ENCODE measurements at places on chromosomes 7 and 10.
A peak's percentile ranks its signal among the peaks of the same experiment; 100 is the strongest.

DNA sequence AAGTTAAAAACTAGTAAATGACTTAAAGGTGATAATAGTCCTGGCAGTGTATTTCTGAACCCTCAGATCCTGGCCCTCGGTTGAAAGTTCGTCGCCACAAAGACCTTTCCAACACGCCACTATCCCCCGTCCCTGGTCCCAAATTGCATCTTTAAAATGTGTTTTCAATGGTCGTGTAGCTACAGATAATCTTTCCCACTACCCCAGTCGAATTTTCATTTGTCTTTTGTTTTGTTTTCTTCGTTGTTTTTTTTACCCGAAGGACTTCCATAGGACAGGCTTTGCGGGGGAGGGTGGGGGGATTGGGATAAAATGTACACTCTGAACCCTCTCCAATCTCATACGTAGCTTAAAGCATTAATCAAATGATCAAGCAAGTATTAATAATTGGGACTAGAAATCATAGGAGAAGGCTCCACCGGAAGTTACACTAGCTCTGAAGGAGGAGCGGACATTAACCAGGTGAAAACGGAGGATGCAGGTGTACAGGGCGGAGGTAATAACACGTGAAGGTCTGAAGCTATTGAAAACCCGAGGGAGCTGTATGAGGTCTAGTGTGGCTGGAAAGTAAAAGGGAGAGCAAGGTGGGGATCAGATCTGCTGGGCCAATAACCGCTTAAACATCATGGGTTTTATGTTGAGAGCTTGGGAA lies 32.8 kb upstream of the PHF14 start:
- no peak for DNase-seq

GRCh38 chr7:103811997-103812396 lies 177.5 kb downstream of the RELN start:
- no peak for DNase-seq

DNA sequence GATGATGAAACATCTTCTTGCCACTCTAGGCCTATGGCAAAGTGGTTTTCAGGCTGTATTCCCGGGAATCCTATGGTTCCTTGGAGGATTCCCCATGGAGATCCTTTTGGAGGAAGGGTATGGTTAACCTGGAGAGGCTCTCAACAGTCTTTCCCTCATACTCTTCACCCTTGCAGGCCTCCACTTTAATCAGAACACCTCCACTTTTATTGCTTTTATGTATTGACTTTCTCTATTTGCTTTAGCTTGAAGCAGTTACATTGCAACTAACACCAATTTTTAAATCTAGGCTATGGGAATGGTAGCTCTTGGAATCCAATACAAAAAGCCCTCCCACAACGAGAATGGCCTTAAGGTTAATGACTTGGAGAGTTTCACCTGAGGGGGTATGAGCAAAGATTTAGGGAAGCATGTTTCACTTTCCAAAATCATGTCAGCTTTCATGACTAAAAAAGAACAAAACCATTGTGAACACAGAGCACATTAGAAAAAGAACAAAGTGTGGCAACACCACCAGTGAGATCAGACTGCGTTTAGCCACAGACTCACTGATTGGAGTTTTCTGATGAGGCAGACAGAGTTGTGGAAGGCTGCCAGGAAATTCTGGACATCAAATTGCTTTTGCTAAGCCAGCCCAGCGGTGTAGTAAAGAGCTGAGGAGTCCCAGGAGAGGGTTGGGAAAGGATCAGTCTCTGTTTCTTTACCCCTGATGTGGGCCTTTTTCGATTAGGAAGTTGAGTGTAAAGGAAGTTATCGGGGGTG lies 130.4 kb upstream of the BMPER start:
- DNase-seq, result peak; percentile 15

DNA sequence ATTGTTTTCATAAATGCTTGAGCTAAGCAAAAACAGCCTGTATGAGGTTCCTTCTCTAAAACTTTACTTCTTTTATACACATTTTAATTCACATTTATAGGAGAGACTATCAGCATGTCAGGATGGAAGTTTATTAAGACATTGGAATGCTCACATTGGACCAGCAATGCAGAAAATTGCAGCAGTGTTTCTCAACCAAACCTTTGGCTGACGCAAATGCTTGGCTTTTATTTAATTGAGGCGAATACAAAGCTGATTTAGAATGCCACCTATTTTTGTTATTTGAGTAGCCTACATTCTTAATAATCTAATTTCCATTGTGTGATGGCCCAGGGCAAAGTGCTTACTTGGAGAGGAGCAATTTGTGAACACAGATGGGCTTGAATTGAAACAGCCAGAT lies 283.2 kb downstream of the ARL4A start:
- DNase-seq, result no peak

GRCh38 chr7:107999779-108000560 lies 3.0 kb downstream of the LAMB1 start:
- peak; percentile 45 for DNase-seq

- no peak for DNase-seq
Measured at GRCh38 chr7:91319351-91319750, 55.1 kb downstream of the FZD1 start.

Measured in GM23248 (cell line).